ENCODE measurements at places on chromosomes 3 and 15.

DNA sequence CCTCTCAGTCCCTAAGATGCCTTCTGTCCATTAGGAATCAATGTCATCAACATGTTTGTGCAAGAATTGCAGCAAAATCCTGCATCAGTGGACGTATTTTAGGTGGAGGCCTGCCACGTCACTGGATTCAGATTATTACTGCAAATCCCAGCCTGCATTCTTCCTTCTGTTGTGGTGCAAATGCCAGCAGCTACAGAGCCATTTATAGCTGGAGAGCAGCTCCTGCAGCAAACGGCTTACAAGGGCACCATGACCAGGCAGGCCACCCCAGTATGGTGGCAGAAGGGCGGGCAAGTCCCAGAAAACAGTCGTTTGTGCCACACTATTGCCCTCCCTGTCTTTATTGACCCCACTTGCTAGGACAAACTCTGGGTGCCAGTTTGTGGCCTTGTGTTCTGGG is 74.7 kb downstream of the SNRK start:
- DNase-seq: no peak

DNA sequence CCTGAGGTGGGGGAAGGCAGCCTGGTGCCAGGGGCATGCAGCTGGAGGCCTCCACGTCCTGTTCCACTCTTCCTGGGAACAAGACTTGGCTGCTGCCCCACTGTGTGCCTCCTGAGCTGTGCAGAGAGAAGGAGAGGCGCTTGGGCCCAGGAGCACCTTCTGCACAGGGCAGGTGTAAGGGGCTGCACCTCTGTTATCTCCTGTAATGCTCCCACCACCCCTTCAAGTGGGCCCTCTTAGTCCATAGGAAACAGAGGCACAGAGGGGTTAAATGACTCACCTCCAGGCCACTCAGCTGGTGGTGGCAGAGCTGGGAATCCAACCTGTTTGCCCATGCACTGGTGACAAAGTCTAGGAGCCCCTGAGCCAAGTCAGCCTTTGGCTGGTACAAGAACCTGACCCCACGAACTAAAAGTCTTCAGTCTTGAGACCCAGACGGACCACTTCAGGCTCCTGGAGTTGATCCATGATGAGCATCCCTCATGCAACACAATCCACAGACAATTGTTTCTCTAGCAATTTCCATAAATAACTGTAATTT is 93.2 kb downstream of the IQSEC1 start:
- DNase-seq: no peak

- no peak for DNase-seq
Observed at GRCh38 chr3:169901453-169901852, 9.9 kb upstream of the SAMD7 start.

DNA sequence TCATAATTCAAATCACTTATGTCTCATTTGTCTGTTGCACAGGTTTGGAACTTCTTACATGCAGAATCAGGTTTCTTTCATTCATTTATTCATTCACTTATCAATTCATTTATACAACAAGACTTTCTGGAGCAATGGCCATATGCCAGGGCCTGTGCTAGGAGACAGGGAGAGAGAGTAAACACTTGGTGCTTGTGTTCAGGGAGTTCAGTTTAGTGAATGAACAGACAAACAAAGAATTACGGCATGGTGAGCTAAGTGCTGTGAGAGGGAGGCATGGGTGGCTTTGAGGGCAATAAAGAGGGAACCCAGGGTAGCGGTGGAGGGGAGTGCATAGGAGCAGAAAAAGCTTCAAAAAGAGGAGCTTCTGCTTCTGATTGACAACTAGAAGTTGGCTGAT is 8.5 kb upstream of the IREB2 start:
- DNase-seq: no peak

DNA sequence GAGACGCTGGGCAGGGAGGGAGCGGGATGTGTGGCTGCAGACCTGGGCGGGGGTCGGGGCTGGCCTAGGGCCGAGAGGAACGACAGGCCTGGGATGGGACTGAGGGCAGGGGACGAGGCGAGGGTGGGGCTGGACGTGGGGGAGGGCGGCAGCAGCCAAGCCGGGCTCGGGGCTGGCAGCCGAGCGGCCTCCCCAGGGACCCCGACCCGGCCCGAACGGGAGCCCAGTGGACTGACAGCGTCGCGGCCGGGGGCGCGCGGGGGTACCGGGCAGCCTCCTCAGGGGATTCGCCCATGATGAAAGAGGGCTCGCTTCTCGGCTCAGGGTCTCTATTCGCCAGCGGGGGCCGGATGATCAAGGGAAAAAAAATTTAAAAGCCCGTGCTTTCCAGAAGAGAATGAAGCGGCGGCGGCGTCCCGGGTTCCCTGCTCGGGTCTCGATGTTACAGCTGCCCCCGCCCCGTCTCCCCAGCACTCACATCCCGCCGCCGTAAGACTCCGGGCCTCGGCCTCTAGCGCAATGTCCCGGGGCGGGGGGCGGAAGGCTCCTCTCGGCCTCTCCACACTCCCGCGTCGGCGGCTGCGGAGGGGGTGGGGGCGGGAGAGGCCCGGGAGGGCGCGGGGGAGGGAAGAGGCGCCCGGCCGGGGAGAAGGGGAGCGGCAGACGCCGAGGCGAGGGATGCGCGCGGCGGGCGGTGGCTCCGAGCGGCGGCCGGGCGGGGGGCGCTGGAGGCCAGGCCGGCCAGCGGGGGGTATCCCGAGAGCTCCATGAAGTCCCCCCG is 4.3 kb downstream of the PTH1R start:
- peak; percentile 14 for DNase-seq

DNA sequence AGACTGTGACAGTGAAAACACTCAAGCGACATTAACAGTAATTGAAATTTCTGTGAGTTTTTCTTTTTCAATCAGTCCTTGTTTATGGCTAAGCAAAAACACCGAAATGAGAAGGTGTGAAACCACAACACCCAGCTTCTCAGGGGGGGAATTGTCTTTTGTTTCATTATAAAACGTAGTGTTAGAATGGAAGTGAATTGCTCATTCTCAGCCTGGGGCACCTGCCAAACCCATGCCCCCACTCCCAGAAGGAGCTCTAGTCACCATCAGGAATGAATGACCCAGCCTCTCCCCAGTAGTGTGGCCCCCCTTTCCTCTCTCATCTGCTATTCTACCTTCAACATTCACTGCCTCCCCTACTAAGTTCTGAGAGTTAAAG is 185.8 kb upstream of the CFAP20DC start:
- no peak for DNase-seq

- no peak for DNase-seq
Observed at GRCh38 chr15:93245661-93246042, 156.6 kb upstream of the RGMA start.

- no peak for DNase-seq
Observed at GRCh38 chr3:23785097-23785645, 20.6 kb upstream of the UBE2E1 start.

DNA sequence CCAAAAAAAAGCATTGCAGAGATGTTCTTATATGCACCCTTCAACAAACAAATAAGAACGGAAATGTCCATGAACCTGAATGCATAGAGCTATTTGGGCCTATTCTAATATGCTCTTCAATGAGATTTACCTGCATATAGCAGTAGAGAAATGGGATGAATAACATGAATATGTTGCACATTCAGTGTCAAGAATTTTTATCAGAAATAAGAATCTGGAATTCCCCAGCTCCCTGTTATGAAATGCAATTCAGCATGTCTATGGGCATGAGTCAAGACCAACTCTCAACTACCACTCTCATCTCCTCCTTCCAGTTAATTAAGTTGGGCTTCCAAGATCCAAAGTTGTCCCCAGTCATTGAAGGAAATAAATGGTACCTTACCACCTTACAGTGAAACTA is 133.7 kb upstream of the ALCAM start:
- DNase-seq: no peak

GRCh38 chr15:101145362-101145761 is 106.5 kb downstream of the CHSY1 start:
- DNase-seq: no peak

- DNase-seq: no peak
Observed at GRCh38 chr3:150225986-150226385, 182.1 kb upstream of the TSC22D2 start.

DNA sequence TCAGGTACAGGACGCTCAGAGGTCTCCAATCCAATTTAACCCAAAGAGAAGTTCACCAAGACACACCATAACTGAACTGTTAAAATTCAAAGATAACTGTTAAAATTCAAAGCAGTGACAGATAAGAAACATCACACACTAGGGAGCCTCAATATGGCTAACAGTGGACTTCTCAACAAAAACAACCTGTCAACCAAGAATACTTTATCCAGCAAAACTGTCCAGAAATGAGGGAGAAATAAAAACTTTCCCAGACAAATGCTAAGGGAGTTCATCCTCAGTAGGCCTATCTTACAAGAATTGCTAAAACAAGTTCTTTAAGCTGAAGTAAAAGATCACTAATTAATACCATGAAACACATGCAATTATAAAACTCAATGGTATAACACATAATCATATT is 36.3 kb upstream of the MYLK start:
- DNase-seq: no peak

GRCh38 chr3:75171630-75172230 is 492.4 kb upstream of the FRG2C start:
- DNase-seq: no peak

- no peak for DNase-seq
Observed at GRCh38 chr3:33426068-33426467, 14.1 kb downstream of the UBP1 start.

DNA sequence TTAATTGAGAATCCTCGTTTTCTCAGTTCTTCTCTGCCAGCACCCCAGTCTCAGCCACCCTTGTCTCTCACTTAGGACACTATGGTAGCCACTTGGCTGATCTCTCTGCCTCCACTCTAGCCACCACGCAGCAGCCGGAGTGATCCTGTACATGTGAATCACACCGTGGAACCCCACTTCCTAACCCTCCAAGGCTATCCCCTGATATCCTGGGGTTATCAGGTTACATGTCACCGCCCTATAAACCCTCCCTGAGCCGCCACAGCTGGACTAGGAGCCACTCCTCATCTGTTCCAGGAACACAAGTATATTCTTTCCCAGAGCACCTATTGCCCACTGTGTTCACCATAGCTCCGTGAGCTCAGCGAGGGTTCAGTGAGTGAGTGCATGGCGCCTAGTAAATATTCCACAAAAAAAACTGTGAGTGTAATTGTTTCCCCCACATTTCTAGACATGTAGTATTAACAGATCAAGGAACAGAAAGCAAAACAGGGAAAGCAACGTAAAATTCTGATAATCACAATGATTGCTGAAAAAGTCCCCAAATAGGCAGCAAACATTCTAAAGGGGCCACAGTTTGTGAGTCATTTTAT is 661 bp upstream of the PARP14 start:
- no peak for DNase-seq

DNA sequence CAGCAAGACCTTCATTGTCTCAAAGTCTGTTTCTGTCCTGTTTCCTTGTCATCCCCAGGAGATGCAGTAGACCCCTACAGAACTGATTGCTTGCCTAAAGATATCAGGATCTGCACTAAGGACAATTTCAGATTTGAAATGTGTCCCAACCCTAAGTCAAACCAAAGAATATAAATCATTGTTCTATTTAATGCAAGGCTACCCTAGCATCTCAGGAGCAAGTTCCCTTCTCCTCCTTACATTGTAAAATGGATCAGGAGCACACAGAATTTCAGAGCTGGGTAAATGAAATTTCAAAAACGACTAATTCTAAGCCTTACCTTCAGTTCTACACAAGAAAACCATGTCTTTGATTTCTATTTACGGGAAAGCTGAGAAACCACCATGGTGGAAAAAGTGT is 360.9 kb upstream of the KCNH8 start:
- no peak for DNase-seq

- DNase-seq: no peak
Observed at GRCh38 chr3:52889901-52890300, 7.4 kb downstream of the STIMATE start.

- no peak for DNase-seq
Observed at GRCh38 chr3:109188741-109189140, 52.2 kb downstream of the C3orf85 start.

DNA sequence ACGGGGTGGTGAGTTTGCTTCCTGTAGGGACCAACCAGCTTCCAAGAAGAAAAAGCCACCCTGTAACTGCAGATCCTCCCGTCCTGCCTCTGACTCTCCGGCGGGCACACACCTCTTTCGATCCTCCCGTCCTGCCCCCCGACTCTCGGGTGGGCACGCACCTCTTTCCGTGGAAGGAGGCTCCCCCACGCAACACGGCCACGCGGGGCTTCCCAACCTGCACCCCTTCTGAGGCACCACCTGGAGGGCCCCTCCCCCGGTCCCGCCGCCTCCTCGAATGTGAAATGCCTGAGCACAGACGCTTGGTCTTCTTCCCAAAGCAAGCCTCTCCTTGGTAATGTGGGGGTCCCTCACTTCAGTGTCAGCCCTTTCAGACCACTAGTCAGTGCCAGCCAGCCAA is 7.3 kb downstream of the ADAMTS17 start:
- no peak for DNase-seq

Measured in activated CD4-positive, alpha-beta T cell treated with anti-CD3 and anti-CD28 coated beads, Interleukin-2, amount 50 U/mL, for 1 hour (primary cell).